ENCODE measurements at places on chromosomes 7 and 10.

- no peak for DNase-seq
Measured at GRCh38 chr10:119655566-119656001, 4.4 kb downstream of the BAG3 start.

DNA sequence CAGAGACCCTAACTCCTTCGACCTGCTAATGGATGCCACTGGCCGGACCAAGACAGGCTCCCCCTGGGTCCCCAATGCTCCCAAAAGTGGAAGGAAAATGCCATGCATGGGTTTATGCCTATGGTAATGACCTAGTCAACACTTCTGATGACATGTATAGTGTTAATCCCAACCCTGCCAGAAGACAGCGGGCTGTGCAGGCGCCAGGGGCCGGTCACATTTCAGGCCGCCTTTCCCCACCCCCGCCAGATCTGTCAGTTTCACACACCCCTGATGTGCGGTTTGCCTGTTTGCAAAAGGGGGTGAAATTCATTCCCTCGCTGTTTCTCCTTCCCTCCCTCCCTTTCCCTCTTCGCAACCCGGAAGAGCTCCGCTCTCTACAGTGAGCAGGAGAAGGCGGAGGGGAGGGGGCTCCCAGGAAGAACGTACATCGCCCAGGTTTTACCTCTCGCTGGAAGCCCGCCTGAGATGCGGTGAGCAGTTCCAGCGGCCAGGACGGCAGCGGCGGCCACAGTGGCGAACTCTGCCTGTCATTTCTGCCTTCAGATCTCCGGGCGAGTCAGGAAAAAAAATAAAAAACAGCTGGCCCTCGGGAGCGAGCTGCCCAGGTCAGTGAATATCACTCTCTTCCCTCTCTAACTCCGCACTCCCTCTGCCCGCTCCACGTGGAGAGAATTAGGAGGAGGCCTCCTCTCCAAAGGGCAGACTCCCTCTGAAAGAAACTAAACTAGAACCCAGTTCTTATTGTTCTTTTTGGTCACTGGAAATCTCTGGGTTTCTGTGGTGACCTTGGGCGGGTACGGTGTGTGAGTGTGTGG lies 9.4 kb upstream of the GATA3 start:
- DNase-seq: no peak

DNA sequence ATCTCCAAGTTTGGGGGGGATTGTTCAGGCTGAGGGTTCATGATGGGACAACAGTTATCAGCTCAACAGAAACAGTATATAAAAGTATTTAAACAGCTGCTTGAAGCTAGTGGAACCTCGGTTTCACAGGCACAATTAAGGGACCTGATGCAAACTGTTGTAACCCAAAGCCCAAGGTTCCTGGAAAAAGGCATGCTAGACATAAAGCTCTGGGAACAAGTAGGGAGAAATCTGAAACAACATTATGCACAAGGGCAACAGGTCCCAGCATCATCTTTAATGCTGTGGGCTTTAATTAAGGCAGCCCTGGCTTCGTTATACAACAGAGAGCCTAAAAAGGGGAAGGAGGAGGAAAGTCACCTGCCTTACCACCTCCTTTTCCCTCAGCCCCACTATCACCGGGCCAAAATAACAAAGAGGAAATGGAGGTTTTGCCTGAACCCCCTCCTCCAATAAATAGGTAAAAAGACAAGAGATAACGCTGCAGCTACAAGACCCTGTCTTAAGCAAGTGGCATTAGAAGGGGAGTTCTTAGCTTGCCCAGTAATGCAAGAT lies 83.2 kb upstream of the GPR22 start:
- no peak for DNase-seq

GRCh38 chr10:28077889-28078288 lies 79.0 kb upstream of the ODAD2 start:
- DNase-seq: peak; percentile 31

DNA sequence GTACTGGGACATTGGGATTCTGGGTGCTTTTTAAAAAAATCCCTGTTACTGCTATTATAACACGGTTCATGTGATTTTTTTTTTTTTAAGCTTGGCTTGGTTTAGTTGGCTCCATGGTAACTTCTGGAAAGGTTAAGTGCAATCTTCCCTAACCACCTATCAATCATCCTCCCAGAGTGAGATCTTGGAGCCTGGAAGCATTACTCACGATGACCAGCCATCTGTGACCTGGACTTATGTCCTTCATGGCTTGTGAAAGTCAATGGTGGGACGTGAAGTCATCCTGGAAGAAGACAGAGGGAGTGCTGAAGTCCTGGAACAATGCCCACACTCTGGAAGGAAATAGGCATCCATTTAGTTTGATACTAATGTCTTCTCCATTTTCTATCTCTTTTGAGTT lies 135.5 kb upstream of the FRMD4A start:
- no peak for DNase-seq

DNA sequence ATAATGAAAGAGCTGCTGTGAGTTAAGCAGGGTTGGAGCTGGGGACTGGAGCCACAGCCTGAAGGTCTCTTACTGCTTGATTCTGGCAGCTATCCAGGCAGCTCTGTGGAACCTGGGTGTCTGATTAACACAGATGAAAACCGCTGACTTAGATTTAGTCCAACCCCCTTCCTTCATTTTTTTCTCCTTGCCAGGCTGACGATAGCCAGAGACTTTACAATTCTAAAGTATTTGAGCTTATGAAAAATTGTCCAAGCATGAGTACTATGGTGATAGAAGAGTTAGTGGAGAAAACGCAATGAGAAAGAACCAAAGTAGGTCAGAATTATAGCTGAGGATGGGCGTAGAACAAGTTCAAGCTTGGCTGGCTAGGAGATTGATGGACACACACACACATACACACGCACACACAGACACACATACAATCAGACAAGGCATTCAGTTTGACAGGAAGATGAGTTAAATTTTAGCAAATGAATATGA lies 13.5 kb upstream of the GPR85 start:
- no peak for DNase-seq

- no peak for DNase-seq
Measured at GRCh38 chr7:32161708-32162107, 91.5 kb upstream of the PDE1C start.

- no peak for DNase-seq
Measured at GRCh38 chr7:106047818-106048705, 64.0 kb downstream of the SYPL1 start.

- DNase-seq: no peak
Measured at GRCh38 chr7:7869651-7870050, 98.9 kb upstream of the GLCCI1 start.

DNA sequence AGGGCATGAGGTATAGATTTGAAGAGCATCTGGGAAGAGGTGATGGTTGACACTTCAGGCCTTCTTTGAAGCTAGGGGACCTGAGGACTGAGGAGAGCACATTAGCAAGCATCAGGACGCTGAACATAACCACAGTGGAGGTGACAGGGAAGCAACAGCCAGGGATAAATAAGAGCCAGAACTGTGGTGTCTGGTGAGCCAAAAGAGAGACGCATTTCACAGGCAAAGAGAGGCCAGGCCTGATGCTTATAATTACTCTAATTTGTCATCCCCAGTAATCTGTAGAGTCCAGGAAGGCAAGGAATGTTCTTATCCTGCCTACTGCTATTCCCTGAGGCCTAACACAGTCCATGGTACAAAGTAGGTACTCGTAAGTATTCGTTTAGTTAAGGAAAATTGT lies 10.4 kb upstream of the FAS start:
- DNase-seq: no peak

GRCh38 chr7:41809940-41810576 lies 107.2 kb upstream of the INHBA start:
- DNase-seq: no peak

- DNase-seq: no peak
Measured at GRCh38 chr7:133501771-133502170, 248.9 kb downstream of the EXOC4 start.

DNA sequence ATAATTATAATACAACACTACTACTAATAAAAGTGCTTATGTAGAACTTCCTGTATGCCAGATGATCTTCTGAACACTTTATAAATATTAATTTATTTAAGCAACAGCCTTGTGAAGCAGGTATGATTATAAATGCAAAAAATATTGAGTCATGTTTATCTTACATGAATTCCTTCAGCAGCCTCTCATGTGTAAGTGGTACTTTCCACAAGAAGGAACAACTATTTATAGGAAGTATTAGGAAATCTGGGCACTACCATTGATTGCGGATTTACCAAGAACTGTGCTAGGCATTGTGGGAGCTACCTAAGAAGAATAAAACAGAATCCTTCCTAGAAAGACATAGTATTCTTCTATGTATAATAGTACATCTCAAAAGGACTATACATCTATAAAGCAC lies 10.7 kb upstream of the STEAP4 start:
- no peak for DNase-seq

DNA sequence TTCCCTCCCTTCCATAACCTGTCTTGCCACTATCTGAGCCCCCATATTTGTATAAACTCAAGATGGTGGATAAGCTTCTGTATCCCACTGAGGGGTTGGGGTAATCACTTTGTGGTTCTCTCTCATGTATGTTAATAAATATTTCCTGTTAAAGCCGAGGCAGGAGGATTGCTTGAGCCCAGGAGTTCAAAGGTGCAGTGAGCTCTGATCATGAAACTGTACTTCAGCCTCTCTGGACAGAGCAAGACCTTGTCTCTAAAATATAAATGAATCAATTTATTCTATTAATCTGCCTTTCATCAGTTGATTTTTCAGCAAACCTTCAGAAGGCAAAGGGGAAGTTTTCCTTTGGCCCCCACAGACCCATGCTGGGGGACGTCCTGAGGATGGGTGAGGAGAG lies 1.8 kb upstream of the RARRES2 start:
- no peak for DNase-seq

- no peak for DNase-seq
Measured at GRCh38 chr10:30387646-30388243, 38.7 kb upstream of the MTPAP start.

- DNase-seq: no peak
Measured at GRCh38 chr7:7109934-7110333, 72.4 kb upstream of the C1GALT1 start.

Data from HFF-Myc (cell line).